Ecto neural progenitor cell (in vitro differentiated cells): ENCODE measurements at places on chromosomes 2 and 18.

- DNase-seq = no peak
Observed at GRCh38 chr18:9536354-9537152, 61.2 kb downstream of the RALBP1 start.

- DNase-seq = no peak
Observed at GRCh38 chr2:113978524-113979190, 88.8 kb downstream of the ACTR3 start.

DNA sequence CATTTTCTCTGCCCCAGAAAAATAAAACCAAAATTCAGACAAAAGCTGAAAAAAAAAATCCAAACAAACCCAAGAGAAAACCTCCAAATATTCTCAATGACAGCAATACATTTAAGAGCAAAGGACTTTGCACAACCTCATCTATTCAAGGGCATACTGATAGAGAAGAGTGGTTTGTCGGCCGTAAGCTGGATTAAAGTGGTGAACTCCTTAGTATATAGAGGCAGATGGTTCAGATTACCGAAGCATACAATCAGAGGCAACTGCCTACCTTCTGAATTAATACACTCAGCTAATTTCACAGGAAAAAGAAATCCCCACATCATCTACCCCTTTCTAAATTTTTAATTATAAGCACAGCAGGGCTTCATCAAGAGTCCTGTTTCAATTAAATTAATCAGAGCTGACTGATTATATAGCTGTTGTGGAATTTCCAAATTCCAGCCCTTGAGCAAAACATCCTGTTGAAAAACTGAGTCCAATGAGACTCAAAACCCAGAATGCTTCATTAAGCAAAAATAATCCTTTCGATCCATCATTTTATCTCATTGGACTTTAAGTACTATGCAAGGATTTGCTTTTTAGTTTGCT is at the start of gene CPLX4:
Gene CPLX4 (minus strand): TSS at position 190 of the 591 bp plus-strand sequence. CDS start 187 bp downstream, at position 3.
- DNase-seq = no peak

GRCh38 chr2:225289659-225290058 is 109.9 kb upstream of the NYAP2 start:
- DNase-seq = no peak

- DNase-seq = no peak
Observed at GRCh38 chr18:58745914-58746313, 74.6 kb downstream of the MALT1 start.
